Mesenchymal stem cell (in vitro differentiated cells and primary cell): ENCODE measurements at places on chromosomes 11 and 22.

GRCh38 chr11:128642571-128642970 lies 51.3 kb upstream of the FLI1 start:
- DNase-seq: no peak

- no peak for DNase-seq
Measured at GRCh38 chr11:116231543-116231942, 541.2 kb downstream of the BUD13 start.

- no peak for DNase-seq
Measured at GRCh38 chr11:2213384-2213842, 41.8 kb upstream of the TH start.

DNA sequence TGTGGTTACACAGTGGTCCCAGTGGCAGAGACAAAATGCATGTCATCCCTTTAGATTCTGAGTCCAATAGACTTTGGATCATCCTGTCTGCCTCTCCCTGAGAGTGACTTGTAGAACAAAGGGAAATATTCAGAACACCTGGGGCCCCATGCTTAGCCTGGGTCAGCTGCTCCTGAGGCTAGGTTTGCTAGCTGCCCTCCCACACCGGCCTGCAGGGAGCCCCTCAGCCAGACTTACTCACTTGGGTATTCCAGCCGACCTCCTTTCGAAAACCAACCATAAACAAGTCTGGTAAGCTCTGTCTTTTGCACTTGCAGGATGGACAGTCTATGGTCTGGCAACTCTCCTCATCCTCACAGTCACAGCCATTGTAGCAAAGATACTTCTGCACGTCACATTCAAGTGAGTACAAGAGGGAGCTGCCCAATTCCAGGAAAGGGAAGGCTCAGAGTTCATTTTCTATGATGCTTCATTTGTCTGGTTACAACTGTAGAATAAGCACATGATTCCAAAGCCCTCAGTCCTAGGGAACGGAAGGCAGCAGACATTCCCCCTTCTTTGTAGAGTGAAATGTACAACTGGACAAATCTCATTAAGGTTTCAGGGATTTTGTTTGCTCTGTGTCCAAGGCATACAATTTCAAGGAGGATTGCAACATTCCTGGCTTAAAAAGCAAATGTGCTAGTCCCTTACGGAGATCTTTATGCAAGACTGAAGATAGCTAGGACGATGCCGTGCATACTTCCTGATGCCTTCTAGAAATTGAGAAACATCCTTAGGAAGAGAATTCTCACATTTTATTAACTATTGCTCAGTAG lies 65.5 kb upstream of the EMID1 start:
- peak; percentile 49 for DNase-seq

DNA sequence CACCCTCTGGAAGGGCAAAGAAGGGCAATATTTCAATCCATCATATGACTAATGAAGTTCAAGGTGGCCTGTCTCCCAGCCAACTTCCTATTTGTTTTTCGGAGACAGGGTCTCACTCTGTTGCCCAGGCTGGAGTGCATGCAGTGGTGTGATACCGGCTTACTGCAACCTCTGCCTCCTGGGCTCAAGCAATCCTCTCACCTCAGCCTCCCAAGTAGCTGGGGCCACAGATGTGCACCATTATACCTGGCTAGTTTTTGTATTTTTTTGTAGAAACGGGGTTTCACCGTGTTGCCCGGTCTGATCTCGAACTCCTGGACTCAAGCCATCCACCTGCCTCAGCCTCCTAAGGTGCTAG lies 13.4 kb downstream of the ABTB2 start:
- DNase-seq: no peak

DNA sequence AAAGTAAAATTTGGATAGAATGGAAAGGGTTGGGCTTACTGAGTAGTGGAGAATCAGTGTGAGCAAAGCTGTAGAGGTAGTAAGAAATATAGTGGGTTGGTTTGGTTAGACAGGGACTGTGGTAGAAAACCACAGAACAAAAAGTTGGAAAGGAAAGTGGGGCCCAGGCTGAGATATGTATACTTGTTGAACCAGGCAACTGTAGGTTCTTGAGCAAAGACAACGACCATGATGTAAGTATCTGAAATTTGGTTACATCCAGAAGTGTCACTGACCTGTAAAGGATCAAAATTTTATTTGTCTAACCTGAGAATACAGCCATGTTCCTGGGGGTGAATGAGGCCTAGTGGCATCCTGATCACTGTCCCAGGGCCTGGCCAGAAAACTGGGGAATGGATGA lies 114.1 kb downstream of the STIM1 start:
- DNase-seq: no peak

DNA sequence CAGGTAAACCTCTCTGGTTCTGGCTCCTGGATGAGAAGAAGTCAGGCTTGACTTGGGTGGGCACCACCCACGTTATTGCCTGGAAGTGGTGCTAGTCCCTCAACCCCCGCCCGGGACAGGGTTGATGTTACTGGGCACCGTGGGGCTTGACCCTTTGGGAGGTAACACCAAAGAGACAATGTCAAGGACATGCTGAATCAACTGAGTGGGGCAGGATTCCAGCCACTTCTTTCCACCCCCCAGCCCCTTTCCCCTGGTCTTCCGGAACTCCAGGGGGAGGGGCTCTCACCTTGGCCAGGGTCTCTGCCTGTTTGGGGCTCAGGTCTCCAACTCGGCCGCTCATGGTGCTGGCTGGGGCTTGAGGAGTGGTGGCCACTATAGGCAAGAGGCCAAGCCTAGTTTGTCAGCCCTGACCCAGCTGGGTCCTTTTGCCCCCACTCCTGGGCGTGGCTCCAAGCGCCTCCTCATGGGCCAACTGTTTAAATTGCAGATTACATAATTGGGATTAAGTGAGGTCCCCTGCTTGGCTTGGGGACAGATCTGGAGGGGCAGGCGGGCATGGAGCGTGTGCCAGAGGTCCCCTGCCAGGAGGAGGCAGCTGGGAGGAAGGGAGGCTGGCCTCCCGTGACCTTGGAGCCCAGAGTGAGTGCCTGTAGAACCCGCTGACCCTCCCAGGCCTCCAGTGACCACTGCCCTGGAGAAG lies at the start of gene SEC14L3:
TSS of gene SEC14L3 (minus strand) at position 402 of the 703 bp plus-strand sequence. CDS start at position 343, 59 bp downstream.
- DNase-seq: no peak

GRCh38 chr11:65648997-65649493 lies 11.1 kb downstream of the SIPA1 start:
- DNase-seq: no peak

- no peak for DNase-seq
Measured at GRCh38 chr11:102430158-102430836, 22.3 kb downstream of the TMEM123 start.

DNA sequence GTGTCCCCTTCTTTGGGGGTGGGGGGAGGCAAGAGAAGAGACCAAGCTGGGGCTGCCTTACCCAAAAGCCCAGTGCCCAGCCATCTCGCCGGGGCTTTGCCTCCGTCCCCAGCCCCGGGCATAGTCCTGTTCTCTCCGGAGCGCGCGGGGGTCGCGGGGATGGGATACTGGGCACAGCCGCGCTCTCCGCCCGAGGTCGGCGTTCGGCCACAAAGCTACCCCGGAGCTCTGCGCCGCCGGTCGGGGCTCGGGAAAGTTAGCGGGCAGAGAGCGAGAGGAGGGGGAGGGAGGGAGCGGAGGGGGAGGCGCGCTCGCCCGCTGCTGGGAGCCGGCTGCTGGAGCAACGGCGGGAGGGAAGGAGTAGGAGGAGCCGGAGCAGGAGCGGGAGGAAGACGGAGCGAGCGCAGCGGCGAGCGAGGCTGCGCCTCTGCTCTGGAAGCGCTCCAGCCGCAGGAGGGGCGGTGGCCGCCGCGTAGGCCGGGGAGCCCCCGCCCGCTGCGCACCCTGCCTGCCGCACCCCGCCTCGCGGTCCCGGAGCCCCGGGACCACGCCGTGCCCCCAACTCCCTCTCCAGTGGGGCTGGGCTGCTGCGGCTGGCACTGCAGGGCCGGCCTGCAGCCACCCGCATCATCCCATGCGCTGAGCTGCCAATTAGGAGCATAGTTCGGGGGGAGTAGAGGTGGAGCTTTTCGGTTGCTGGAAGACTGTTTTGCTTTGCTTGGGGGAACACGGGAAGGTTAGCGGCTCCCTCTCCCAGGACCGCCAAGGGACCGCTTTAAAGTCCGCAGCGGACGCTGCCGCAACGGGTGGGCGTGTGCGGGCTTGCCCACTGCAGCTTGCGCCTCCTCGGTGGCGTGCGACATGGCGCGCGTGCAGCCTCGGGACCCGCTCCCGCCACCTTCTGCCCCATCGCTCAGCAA lies at the start of gene SCN4B:
TSS of gene SCN4B (minus strand) at position 272 of the 920 bp plus-strand sequence. CDS start at position 122, 150 bp downstream.
- DNase-seq: peak; percentile 59

- DNase-seq: peak; percentile 48
Measured at GRCh38 chr11:120211522-120212258, 858 bp downstream of the OAF start.

GRCh38 chr11:95231881-95232605 lies 1.0 kb upstream of the SESN3 start:
- DNase-seq: peak; percentile 63

DNA sequence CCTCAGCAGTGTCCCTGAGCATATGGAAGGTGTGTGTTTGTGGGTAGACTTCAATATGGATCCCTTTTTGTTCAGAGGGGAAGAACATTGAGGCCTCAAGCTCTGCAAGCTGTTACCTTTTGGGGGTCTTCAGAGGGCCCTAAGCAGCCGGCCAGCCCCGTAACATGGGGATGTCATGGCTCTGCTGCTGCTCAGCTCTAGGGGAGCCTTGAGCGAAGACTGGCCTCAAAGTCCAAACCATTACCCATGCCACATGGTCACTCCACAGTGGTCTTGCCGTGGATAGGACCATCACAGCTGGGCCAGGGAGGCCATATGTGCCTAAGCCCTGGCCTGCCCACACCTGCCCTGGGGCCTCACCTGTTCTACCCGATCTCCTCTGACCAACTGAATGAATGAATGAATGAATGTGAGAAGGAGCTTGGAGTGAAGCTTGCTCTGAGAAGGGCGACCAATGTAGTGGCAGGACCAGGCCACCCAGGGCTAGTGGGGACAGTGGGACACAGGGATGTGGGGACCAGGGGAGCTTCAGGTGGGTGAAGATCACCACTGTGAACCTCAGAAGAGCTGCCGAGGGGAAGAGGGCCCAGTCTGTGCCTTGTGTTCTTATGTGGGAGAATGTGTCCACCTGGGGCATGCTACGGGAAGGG lies 754.6 kb downstream of the BRD1 start:
- DNase-seq: no peak

DNA sequence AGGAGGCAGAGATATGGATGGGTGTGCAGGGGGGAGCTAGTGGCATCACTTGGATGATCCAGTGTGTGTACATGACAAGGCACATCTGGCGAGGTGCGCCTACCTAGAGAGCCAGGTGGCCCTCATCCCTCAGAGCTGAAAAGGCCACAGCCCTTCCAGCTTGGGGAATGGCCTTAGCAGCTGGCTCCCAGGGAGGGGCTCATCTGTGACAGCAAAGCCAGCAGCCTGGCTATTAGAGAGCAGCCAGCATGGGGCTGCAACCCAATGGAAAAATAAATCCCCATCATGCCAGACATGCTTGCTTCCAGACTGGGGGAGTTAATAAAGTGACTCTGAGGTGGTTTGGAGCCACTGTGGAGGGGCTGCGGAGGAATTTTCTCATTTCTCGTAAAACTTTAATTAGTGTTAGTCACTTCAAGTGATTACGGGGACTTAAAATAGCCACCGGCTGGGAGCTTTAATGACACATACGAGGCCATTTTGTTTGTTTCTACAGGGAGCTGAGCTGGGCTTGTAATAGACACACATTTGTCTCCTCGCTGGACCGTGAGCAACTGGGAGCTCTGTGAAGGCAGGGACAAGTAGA lies 111.2 kb upstream of the ALX4 start:
- no peak for DNase-seq

DNA sequence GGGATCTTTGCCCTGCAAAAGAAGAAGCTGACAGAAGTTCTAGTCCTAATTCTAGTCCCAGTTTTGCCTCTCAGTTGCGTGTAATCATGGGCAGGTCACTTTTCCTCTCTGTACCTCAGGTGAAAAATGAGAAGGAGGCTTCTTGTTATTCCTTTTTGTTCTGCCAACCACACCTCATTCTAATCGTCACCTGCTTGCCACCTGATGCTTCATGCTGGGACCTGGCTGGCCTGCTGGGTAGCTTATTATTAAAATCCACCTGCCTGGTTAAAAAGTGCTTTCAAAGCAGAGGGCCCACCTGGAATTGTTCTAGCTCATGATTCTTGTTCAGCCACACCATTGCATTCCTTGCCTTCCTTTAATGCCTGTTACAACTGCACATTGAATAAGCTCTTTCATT lies 8.4 kb upstream of the ALG8 start:
- DNase-seq: no peak

GRCh38 chr11:134207538-134208239 lies 16.1 kb downstream of the NCAPD3 start:
- DNase-seq: peak; percentile 35

DNA sequence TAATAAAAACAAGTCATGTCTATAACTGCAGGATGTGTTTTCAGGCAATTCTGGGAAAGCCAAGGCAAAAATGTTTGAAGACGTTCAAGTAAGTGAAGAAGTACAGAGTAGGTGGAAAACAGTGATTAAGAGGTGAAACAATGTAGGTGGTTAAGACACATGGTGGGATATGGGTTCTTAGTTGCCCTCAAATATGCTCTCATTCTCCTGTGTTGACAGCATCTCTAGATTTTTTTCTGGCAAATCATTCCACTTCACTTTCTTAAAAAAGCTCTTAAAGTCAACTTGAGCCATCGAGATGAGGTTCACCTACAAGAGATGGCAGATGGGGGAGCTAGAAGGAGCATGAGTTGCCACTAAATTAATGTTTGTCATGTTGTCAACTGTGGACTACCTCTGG lies 1041.0 kb upstream of the CNTN5 start:
- no peak for DNase-seq

DNA sequence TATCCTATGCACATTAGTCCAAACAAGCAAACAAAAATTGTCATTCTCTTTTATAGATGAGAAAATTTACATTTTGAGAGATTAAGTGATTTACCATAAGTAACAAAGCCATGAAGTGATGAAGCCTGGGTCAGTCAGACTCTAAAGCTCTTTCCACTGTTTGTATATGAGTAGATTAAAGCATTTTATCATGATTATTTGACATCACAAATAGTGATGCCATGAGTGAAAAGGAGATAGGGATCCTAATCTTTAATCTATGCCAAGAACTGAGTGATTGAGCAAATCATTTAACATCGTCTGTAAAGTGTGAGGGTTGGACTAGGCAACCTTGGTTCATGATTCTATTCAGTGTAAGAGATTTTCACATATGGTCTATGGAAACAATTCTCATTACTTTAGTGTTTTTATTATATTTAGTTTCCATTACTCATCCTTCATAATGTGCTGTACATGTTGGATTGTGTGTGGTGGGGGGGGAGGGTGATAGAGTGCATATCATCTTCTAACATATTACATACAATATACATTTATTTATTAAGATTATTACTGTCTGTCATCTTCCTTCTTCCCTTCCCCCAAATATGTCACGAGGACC lies 50.7 kb downstream of the ARHGEF12 start:
- DNase-seq: no peak

DNA sequence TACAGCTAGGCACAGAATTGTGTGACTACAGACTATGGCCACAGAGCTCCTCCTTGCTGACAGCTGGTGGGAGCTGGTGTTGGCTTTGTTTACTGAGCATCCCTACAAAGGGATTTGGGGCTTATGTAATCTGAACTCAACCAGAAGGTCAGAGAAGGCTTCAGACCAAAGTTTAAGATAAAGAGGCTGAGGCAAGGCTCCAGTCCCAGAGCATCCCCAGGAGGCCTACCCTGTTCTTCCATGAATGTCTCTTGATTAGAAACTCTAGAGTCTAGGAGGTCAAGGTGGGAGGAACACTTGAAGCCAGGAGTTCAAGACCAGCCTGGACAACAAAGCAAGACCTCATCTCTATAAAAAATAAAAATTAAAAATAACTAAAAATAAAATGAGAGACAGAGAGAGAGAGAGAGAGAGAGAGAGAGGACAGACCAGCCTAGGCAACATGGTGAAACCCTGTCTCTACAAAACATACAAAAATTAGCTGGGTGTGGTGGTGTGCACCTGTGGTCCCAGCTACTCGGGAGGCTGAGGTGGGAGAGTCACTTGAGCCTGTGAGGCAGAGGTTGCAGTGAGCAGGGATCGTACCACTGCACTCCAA lies 125.5 kb upstream of the SERPIND1 start:
- DNase-seq: no peak
